ENCODE measurements at places on chromosomes 2 and 18. TPM values are rescaled to one million over a fixed set of nuclear protein-coding genes. Genes with fewer than 3 reads are reported as not detected.

Gene ERMN
- total RNA-seq: not detected

Gene BMP10
- total RNA-seq: not detected

Gene OSBPL6
- total RNA-seq: 14.4 TPM

Gene EXOC6B
- total RNA-seq: 34.5 TPM

Gene RGPD4
- total RNA-seq: 0.12 TPM

Gene SOX11
- total RNA-seq: 576 TPM

Gene SLC19A3
- total RNA-seq: 1.7 TPM

Gene ANKRD12
- total RNA-seq: 41.6 TPM

Gene ASB3
- 25.3 TPM for total RNA-seq

Gene UGT1A10
- total RNA-seq: not detected

Gene SETBP1
- total RNA-seq: 83.3 TPM

Gene SPATS2L
- total RNA-seq: 45.5 TPM

Gene GAREM2
- 49.3 TPM for total RNA-seq

Gene RAB27B
- total RNA-seq: not detected

Gene TEX44
- total RNA-seq: not detected

Gene SERPINB2
- not detected for total RNA-seq

Gene CIB4
- not detected for total RNA-seq

Gene MAPK4
- total RNA-seq: 13.1 TPM

Gene IL1RL1
- total RNA-seq: not detected

Gene REG1B
- total RNA-seq: not detected

Gene STRN
- total RNA-seq: 20.8 TPM

Gene RND3
- 49.0 TPM for total RNA-seq

Gene CHPF
- total RNA-seq: 31.1 TPM

Gene HRH4
- total RNA-seq: not detected

Gene SERPINB3
- total RNA-seq: not detected

Gene TMEM163
- 27.7 TPM for total RNA-seq

Gene GPBAR1
- total RNA-seq: 1.6 TPM

Gene ANKRD44
- 12.0 TPM for total RNA-seq

Gene UGT1A8
- total RNA-seq: not detected

Data from glutamatergic neuron (in vitro differentiated cells).